GM04503 (cell line): ENCODE measurements at places on chromosomes 1 and 21.

GRCh38 chr21:38985568-38986378, 180.0 kb downstream of the ETS2 start:
- DNase-seq = peak; percentile 85

DNA sequence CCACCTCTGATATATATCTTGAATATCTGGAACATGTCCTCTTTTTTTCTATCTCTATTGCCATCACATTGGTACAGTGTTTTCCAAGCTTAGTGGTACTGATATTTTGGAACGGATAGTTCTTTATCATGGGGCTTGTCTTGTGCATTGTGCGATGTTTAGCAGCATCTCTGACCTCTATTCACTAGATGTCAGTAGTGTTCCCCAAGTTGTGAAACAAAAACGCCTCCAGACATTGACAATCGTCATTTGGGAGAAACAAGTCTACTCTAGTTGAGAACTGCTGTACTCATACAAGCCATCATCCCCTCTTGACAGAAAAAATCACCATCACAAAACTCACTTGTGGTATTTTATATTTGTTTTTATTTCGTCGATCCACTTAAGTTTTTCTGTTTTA, 79.7 kb upstream of the CHODL start:
- no peak for DNase-seq

DNA sequence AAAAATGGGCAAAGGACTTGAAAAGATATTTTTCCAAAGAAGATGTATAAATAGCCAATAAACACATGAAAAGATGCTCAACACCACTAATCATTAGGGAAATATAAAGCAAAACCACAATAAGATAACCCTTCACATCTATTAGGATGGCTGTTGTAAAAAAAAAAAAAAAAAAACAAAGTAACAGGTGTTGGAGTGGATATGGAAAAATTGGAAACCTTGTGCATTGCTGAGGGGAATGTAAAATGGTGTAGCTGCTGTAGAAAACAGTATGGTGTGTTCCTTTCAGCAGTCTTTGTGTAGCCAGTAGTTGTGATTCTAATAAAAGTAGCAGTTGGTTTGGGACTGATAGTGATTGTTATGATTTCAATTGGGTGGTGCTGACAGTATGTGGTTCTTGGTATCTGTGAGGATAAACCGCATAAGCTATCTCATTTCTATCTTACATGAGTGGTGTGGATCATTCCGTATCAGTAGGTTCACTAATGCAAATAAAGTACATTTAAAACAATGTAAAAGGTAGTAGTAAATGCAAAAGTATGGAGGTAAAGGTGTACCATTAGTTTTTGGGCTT, 19.9 kb downstream of the MAN1A2 start:
- no peak for DNase-seq

DNA sequence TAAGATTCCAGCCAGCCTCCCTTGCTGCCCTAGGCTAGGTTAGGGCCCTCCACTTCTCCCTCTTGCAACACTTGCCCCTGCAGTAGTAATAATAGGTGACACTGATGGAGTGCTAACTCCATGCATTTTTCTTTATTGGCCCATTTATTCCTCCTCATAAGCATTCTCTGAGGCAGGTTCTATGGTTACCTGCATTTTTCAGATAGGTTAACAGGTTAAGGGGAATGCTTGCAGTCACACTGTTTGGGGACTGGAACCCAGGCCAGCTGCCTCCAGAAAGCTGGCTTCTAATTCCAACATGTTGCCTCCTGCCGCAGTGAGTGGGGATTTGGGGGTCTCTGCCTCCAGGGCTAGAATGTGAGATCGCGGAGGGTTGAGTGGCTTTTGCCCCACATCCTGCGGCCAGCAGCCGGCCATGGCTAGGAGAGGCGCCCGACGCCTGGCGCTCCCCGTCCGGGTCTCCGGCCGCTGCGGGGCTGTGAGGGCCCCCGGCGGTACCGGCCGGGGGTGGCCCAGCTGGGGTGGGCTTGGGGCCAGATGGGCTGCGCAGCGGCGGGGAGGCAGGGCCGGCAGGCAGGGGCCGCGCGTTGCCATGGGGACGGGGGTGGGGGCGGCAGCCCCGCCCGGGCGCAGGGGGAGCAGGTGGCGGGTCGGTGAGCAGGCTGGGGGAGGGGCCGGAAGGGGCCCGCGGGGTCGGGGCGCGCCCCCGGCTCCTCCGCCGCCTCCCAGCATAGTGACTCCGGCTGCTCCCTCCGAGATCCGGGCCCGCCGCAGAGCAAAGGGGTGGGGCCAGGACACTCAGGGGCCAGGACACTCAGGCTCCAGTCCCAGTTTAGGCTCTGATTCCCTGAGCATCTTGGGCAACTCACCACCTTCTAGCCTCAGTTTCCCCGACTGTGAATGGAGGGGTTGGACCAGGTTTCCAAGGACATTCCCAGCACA, 68.4 kb upstream of the SSBP3 start:
- DNase-seq = no peak

- no peak for DNase-seq
Observed at GRCh38 chr1:157482717-157483116, 69.6 kb downstream of the FCRL5 start.
